Type B pancreatic cell (in vitro differentiated cells): ENCODE measurements at places on chromosomes 6 and 20.

DNA sequence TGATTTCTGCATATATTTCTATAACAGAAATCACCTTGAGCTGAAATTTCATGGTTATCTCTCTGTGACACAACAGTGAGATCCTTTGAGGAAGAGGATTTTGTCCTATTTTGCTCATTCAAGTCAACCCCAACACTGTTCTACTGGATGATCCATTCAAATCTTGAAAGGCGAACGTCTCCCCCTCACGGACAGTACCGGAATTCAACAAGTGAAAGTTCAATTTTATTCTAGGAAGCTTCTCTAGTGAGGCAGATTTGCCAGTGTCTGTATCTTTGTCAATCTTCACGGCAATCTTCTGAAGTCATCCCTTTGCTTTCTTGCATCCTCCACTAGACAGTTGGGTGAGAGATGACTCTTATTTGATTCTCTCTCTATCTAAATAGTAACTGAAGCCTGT, 91.7 kb upstream of the PDE7B start:
- no peak overlapping the region for H3K27ac ChIP-seq
- H3K27me3 ChIP-seq = no peaks in the 10 kb centered on the region
- H3K4me1 ChIP-seq = no peaks in the 10 kb centered on the region
- no peak overlapping the region for H3K4me3 ChIP-seq

GRCh38 chr6:5214570-5215052, 46.1 kb downstream of the LYRM4 start:
- H3K27me3 ChIP-seq = no peaks in the 10 kb centered on the region
- peaks cover 14% of the 10 kb centered on the region for H3K36me3 ChIP-seq

DNA sequence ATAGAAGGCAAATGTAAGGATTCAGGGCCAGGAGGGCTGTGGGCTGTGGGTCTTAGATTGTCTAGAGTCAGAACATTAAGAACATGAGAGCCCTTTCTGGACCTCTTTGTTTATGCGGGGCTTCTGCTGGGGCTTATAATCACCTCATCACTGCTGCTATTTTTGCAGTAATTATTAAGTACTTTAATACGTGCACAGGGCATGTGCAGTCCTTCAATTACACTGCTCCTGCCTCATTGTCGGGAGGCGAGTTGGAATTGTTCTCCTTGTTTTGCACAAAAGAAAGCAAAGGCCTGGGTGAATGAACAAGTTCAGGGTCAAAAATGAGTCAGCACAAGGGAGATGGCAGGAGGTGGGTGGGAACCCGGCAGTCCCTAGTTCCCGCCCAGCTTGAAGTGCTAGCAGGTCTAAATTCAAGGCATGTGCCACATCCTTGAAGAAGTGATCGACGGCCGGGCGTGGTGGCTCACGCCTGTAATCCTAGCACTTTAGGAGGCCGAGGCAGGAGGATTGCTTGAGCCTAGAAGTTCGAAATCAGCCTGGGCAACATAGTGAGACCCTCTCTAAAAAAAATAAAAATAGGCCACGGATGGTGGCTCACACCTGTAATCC, 34.4 kb upstream of the PTPN1 start:
- H3K36me3 ChIP-seq = no peaks in the 10 kb centered on the region
- H3K27ac ChIP-seq = peak overlapping the region; percentile 32
- peaks cover 12% of the 10 kb centered on the region for H3K4me1 ChIP-seq

GRCh38 chr6:81762606-81763005, 10.1 kb upstream of the TENT5A start:
- no peaks in the 10 kb centered on the region for H3K36me3 ChIP-seq
- H3K4me3 ChIP-seq = no peak overlapping the region
- H3K27ac ChIP-seq = no peak overlapping the region
- no peaks in the 10 kb centered on the region for H3K27me3 ChIP-seq
